ENCODE measurements at places on chromosomes 7 and 10. TPM values are rescaled to one million over a fixed set of nuclear protein-coding genes. Genes with fewer than 3 reads are reported as not detected.

Gene DNAJC12
- 4.4 TPM for total RNA-seq

Gene SND1
- total RNA-seq = 104 TPM

Gene OR6B1
- not detected for total RNA-seq

Gene NPFFR1
- 0.05 TPM for total RNA-seq

Gene TES
- 64.2 TPM for total RNA-seq

Gene SSC4D
- 0.71 TPM for total RNA-seq

Gene GET4
- 24.3 TPM for total RNA-seq

Gene GNAT3
- 0.19 TPM for total RNA-seq

Gene GSTO2
- total RNA-seq = 5.6 TPM

Gene LMOD2
- 0.05 TPM for total RNA-seq

DNA sequence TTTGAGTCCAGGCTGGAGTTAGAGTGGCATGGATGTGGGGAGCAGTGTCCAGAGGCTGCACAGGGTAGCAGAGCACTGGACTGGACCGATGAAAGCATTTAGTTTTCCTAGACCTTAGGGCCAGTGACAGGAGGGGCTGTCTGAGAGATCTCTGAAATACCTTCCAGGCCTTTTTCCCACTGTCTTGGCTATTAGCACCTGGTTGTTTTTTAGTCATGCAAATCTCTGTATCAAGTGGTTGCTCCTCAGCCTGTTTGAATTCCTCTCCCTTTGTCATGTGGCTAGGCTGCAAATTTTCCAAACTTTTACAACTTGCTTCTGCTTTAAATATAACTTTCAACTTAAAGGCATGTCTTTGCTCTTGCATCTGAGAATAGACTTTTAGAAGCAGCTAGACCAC is 504.3 kb upstream of the VSTM2A start:
- H3K27ac ChIP-seq = no peak overlapping the region
- H3K36me3 ChIP-seq = no peaks in the 10 kb centered on the region
- DNase-seq = no peak
- no peaks in the 10 kb centered on the region for H3K27me3 ChIP-seq

DNA sequence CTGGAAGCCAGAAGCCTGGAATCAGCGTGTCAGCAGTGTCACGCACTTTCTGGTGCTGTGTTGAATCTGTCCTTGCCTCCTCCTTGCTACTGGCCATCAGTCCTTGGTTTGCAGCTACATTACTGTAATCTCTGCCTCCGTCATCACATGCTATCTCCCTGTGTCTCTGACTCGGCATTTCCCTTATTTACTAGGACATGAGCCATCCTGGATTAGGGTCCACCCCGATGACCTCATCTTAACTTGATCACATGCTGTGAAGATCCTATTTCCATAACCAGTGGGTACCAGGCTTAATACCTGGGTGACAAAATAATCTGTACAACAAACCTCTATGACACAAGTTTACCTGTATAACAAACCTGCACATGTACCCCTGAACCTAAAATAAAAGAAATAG is 518.0 kb upstream of the KLF6 start:
- no peaks in the 10 kb centered on the region for H3K4me1 ChIP-seq
- H3K4me3 ChIP-seq = no peak overlapping the region
- H3K27me3 ChIP-seq = no peaks in the 10 kb centered on the region
- H3K27ac ChIP-seq = no peak overlapping the region
- DNase-seq = no peak
- H3K36me3 ChIP-seq = no peaks in the 10 kb centered on the region

DNA sequence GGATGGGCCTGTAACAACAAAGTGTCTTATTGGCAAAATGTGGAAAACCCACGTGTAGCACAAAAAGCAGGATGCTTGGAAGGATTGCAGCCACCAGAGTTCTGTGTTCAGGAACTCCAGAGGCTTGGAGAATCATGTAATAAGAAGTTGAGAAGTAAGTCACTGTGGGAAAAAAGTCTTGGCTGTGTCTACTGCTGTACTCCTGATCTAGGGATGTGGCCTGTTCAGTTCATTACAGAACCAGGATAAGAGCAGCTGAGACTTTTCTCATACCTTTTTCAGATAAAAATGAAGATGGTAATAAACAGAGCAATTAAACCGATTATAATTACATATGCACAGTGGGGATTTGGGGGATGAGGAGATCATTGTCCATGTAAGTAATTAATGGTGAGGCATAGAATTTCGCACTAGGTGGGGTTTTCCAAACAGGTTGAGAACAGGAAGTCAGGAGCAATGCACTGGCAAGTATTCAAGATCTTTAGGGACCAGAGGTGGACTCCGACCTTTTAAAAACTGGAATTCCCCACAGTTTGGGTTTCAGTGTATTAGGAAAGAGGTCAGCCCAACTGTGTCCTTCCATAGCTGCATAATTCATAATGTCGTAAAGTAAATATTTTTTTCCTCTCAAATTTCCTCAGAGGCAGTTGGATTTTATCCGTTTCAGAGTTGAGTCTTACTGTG is 281.7 kb downstream of the FRMD4A start:
- no peak for DNase-seq
- H3K27me3 ChIP-seq = no peaks in the 10 kb centered on the region
- H3K27ac ChIP-seq = peak overlapping the region; percentile 26
- no peaks in the 10 kb centered on the region for H3K36me3 ChIP-seq
- H3K4me1 ChIP-seq = no peaks in the 10 kb centered on the region
- H3K4me3 ChIP-seq = no peak overlapping the region

DNA sequence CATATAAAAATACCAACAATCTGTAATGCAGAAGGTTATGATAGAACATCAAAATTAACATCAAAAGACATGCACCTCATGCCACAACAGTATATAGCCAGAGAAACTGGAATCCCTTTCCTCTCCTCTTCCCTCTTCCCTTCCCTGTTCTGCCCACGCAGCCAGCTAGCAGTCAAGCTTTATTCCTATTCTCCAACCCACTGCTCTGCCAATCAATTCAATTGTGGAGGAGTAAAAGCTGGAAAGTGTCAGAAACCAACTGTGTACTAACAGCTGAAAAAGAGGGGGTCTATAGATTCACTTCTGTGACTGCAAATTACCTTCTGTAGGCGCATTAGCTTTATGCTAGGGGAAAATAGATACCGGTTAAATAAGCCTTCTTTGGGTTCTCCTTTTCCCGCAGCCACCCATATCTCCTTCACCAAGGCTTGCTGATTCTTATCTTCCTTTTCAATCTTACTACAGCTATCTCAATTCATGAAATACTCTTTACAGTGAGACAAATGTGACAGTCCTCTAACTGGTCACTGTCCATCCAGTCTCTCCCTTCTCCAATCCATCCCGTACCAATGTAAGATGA is 16.3 kb downstream of the ABI1 start:
- no peaks in the 10 kb centered on the region for H3K27me3 ChIP-seq
- H3K4me3 ChIP-seq = no peak overlapping the region
- peaks cover 3% of the 10 kb centered on the region for H3K36me3 ChIP-seq
- DNase-seq = no peak
- H3K27ac ChIP-seq = no peak overlapping the region

DNA sequence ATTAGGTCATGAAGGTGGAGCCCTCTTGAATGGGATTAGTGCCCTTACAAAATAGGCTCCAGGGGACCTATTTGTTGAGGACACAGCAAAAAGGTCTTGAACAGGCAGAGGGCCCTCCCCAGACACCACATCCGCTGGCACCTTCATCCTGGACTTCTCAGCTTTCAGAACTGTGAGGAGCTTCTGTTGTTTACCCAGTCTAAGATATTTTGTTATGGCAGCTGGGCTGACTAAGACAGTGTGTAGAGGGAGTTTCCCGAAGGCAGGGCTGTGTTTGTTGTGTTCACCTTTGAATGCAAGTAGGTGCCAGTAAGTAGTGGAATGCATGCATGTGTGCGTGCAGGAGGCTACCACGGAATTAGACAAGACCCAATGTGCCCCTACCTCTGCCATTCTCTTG is 106.7 kb downstream of the PTPRE start:
- H3K4me3 ChIP-seq = no peak overlapping the region
- H3K27me3 ChIP-seq = peaks cover 1% of the 10 kb centered on the region
- no peak overlapping the region for H3K27ac ChIP-seq
- H3K36me3 ChIP-seq = no peaks in the 10 kb centered on the region

DNA sequence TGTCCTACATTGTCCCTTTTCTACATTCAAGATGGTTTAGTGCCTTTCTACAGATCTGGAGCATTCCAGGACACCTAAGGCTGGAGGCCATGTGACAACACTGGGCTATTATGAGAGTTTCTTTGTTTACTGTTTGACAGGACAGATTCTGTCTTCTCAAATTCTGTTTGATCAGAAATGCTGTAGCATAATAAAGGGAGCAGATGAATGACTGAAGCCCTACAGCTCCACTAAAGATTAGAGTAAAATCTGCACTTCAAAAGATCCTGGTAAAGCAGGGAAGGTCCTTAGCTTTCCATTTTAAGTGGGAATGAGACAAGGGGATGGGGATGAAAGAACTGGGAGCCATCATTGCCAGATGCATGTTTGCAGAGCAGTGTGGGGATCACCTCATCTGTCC is 38.4 kb downstream of the TMEM229A start:
- no peak for DNase-seq
- H3K4me3 ChIP-seq = no peak overlapping the region
- H3K36me3 ChIP-seq = no peaks in the 10 kb centered on the region

- no peaks in the 10 kb centered on the region for H3K36me3 ChIP-seq
- no peaks in the 10 kb centered on the region for H3K27me3 ChIP-seq
- H3K4me1 ChIP-seq = no peaks in the 10 kb centered on the region
- peak; percentile 20 for DNase-seq
- H3K4me3 ChIP-seq = no peak overlapping the region
- H3K27ac ChIP-seq = peak overlapping the region; percentile 17
These were observed 81.8 kb upstream of the CAV2 start for GRCh38 chr7:116417593-116418345.

- peaks cover 14% of the 10 kb centered on the region for H3K36me3 ChIP-seq
- no peak for DNase-seq
- H3K27ac ChIP-seq = no peak overlapping the region
- no peak overlapping the region for H3K4me3 ChIP-seq
These were observed 25.5 kb downstream of the PHF14 start for GRCh38 chr7:10998996-10999757.

- DNase-seq = no peak
- no peaks in the 10 kb centered on the region for H3K36me3 ChIP-seq
- no peaks in the 10 kb centered on the region for H3K27me3 ChIP-seq
- no peak overlapping the region for H3K4me3 ChIP-seq
- no peaks in the 10 kb centered on the region for H3K4me1 ChIP-seq
These were observed 991.4 kb downstream of the CCSER2 start for GRCh38 chr10:85319826-85320225.

DNA sequence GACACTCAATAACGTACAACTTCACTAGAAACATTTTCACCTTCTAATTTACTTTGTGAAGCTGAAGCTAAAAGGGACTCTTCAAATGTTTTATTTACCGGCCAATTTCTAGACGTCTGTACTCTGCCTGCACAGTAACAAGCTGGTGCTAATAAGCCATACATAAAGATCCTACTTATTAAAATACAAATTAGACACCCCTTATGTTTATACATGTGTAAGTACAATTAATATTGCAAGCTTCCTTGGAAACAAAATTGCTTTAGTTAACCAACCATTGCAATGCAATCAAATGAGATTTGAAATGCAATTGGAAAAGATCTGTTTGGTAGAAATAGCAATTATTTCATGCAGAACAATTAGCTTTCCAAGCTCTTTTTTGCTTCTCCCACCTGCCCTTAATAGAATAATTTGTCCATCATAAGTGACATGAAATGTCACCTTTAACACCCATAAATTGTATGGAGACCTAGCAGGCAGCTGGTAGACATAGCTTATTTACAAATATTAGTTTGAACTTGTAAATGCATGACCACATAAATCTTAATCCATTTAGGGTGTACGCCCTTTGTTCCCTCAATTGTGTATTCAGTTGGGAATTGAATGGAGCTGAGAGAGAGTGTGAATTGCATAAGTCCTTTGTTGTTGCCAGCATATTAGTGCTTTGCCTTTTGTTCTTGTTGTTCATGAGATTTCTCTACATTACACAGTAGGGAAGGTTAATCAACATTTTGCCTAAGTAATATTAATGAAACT is 277.1 kb downstream of the CACNA2D1 start:
- no peak overlapping the region for H3K27ac ChIP-seq
- H3K27me3 ChIP-seq = no peaks in the 10 kb centered on the region
- H3K4me3 ChIP-seq = no peak overlapping the region
- no peak for DNase-seq
- no peaks in the 10 kb centered on the region for H3K4me1 ChIP-seq
